ENCODE measurements at places on chromosomes 6 and 20. TPM values are rescaled to one million over a fixed set of nuclear protein-coding genes. Genes with fewer than 3 reads are reported as not detected.

The KCNB1 gene
- total RNA-seq: under 0.01 TPM

The CCM2L gene
- total RNA-seq: 31.1 TPM

The NOL4L gene
- total RNA-seq: 16.5 TPM

The OPRM1 gene
- not detected for total RNA-seq

The DEFB124 gene
- not detected for total RNA-seq

The SLC12A5 gene
- total RNA-seq: 0.47 TPM

The NCOA5 gene
- 18.6 TPM for total RNA-seq

The PERP gene
- 24.8 TPM for total RNA-seq

The TMC2 gene
- total RNA-seq: not detected

Measured in dermis blood vessel endothelial cell (primary cell).